Fibroblast of lung (primary cell): ENCODE measurements at places on chromosomes 1 and 21.

GRCh38 chr1:85480566-85480965 is 15.6 kb upstream of the DDAH1 start:
- DNase-seq = no peak

GRCh38 chr1:173414136-173414535 is 63.0 kb upstream of the PRDX6 start:
- DNase-seq = no peak

GRCh38 chr1:225253173-225253572 is 174.7 kb downstream of the LBR start:
- DNase-seq = no peak

DNA sequence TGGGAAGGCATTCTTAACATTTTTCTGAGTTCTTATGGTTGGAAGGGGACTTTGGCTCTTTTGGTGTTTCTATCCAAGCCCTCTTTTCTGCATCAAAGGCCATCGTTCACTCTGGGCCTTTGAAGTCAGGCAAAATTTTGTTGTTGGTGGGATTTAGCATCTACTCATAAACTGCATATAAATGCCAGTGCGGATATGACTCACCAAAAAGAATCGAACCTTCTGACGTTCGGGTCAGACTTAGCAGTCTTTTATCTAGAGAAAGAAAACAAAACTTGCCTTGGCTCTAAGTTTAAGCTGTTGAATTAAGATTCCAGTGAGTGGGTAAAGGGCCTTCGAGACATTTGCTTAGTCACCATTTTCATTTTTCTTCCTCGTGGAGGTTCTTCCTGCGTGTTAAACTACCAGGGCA is 51.4 kb downstream of the EVA1C start:
- DNase-seq = peak; percentile 90

GRCh38 chr1:230976825-230977747 is 1.6 kb downstream of the TTC13 start:
- DNase-seq = no peak

DNA sequence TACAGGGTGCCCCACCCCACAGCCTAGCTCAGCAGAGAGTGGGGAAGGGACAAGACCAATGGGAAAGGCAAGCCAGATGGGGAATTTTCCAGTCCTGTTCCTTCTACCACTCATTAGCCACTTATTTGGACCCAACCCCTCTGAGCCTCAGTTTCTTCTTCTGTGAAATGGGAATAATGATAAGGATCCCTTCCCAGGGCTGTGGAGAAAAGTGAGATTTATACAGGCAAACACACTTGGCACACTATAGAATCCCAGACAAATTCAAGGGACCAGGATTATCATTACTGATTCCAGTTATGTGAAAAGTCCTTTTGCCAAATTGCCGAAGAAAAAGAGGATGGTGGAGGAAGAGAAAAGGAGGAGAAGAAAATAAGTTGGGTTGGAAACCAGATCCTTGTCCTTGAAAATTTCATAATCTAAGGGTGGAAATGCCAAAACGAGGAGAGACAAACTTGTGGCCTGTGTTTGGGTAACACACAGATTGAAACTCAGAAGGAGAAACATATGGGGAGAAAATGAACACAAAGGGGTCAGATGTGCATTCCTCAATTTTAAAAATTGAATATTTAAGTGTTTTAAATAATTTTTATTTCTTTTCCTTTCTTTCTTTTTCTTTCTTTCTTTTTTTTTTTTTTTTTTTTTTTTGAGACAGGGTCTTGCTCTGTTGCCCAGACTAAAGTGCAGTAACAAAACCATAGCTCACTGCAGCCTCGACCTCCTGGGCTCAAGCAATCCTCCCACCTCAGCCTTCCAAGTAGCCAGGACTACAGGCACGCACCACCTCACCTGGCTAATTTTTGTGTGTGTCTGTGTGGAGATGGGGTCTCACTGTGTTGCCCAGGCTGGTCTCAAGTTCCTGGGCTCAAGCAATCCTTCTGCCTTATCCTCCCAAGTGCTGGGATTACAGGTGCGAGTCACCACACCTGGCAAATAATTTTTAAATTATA is 9.6 kb downstream of the CAPN2 start:
- DNase-seq = no peak

- peak; percentile 84 for DNase-seq
Observed at GRCh38 chr1:116375887-116376728, 3.1 kb downstream of the ATP1A1 start.

DNA sequence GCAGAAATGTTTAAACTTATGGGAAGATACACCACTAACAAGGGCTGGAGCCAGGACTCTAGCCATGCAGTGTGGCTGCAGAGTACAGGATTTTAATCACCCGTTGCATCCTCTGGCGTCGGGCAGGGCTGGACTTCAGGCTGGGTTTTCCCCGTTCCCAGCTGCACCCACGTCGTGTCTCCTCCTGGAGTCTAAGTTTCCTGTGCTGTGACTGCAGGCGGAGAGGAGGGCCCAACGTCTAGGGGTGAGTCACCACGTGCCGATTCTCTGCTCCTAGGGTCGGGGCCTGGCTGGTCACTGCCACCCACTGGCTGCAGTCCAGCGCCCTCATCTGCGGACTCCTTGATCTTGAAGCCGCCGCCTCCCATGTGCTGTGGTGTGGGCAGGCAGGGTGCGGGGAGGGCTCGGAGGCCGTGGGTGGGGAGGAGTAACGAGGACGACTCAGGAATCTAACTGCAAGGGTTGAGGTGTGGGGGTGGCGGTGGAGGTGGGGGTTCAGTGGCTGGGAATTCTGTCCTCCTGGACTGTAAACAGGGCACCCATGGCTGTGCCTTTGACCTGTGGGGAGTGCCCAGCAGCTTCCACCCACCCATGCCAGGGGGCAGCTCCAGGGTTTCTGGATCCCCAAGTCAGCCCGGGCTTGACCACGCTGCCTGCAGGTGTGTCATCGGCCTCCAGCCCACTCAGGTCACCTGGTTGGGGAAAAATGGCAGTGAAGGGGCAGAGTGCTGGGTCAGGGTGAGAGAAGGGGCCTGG is 77.8 kb downstream of the ALPL start:
- DNase-seq = peak; percentile 72

DNA sequence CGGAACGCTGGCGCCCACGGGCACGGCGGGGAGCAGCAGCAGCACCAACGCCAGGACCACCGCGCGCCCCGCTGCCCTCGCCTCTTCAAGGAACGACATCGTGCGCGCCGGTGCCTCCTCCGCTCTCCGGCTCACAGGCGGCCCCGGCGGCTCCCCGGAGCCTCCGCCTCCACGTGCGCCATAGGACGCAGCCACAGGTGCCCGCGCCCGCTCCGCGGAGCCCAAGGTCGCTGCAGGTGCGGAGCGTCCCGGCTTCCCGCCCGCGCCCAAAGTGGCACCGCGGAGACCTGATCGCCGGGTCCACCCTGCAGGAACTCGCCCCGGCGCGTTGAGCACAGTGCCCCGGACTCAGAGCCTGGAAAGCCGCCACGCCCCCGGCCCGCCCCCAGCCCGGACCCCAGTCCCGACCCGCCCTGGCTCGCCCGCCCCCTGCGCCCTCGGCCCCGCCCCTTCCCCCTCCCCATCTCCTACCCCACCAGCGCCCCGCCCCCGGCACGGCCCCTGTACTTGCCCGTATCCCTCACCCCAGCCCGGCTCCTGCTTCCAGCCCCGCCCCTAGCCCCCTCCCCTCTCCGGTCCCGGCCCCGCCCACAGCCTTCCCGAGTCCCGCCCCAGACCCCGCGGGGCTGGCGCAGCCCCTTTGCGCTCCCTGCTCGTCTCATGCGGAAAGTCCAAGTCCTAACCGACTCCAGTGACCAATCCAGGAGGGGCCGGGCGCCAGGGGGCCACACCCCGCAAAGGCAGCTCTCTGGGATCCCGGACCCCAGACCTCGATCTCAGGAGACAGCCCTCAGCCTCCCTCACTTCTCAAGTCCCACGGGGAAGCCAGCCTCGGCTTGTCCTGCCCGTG is at the start of gene MEGF6:
Gene MEGF6, minus strand, starts transcription at position 339 of the 850 bp plus-strand sequence. Its CDS starts 240 bp downstream, at position 99.
- peak; percentile 29 for DNase-seq
